ENCODE measurements at places on chromosomes 12 and 14.

GRCh38 chr12:77368379-77368778 is 303.0 kb upstream of the E2F7 start:
- no peak for DNase-seq

GRCh38 chr12:75568393-75568792 is 57.0 kb upstream of the KRR1 start:
- no peak for DNase-seq

GRCh38 chr12:40313928-40314327 is 89.1 kb downstream of the LRRK2 start:
- no peak for DNase-seq

DNA sequence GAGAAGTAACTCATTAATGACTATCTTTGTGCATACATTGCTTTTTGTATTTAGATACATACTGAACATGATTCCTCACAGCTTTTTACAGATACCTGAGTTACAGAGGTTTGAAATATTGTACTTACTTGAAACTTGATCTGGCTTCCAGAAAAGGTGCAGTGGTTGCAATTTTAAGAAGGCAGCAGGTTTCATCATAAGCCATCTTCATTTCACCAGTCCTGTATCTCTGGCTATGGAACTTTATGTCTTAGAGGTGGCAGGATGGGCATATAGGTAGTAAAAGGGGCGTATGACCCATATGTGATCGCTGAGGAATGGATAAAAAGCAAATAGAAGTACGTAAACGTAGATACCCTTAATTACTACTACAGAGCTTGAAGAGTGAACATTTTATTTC is 13.7 kb downstream of the ZBTB1 start:
- no peak for DNase-seq

DNA sequence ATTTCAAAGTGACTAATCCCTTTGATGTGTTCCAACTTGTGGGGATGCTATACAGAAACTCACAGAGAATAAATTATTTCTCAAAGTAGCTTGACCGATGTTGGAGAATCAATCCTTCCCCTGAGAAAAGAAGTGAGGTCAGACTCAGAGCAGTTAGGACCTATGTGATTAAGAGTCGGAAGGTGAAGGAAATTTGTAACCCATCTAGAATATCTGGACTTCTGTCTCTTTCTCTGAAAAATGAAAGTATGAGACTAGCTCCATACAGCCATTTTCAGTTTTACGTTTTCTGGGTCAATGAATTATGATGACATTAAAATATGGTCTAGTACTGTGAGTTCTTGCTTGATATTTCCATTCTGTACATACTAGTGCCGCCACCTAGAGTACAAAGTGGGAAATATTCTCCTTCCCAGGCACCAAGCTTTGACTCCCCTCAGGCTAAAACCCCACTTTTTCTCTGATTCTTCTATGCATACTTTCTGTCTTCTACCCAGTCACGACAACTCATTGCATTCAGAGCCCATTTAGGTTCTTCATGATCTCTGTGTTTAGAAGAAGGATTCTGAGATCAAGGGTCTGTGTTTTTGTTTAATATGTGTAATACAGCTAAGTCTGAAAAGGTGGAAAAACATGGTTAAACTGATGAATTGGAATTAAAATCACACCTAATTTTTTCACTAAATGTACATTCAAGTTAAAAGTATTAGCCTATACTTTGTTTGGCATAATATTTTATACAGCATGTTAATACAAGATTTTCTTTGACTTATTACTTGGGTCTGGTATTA is 6.9 kb upstream of the NTS start:
- DNase-seq, result no peak

DNA sequence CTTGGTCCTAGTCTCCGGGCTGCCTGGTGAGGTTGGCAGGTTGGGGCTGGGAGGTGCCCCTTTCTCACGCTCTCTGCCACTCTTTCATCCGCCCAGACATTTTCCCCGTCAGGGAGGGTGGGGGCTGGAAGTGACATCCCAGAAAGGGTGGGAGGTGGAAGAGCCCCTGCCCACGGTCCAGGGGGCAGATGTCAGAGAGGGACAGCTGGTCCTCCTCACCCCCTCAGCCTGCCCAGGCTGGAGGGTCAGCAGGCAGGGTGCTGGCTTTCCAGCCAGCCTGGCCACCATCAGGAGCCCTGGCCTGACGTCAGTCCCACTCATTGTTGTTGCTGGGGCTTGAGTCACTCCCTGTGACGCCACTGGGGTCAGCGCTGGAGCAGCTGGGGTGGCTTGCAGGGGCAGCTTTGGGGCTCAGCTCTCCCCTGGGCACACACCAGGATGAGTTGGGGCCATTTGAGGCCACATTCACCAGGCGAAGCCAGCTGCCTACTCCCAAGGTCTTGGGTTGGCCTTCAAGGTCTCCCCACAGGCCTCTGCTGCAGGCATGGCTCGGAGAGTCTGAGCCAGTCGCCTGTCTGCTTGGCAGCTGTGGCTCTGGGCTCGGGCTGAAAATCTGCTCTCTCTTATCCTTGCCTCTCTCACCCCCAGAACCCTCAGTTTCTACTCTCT is 5.7 kb upstream of the ATG101 start:
- DNase-seq, result no peak

- no peak for DNase-seq
These were observed 7.6 kb upstream of the HEBP1 start for GRCh38 chr12:13007496-13008233.

DNA sequence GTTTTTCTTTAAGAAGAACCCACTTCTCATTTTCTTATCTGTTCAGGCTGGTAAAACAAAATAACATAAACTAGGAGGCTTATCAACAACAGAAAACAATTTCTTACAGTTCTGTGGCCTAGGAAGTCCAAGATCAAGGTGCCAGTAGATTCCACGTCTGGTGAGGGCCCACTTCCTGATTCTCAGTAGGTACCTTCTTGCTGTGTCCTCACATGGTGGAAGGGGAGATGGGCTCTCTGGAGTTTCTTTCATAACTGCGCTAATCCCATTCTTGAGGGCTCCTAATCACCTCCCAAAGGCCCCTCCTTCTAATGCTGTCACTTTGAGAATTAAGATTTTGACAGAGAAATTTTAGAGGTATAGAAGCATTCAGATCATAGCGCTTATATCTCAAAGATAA is 33.4 kb downstream of the TXNRD1 start:
- DNase-seq, result no peak

GRCh38 chr14:62655166-62655565 is 390.1 kb downstream of the KCNH5 start:
- no peak for DNase-seq

- no peak for DNase-seq
These were observed 11.0 kb downstream of the ARHGDIB start for GRCh38 chr12:14950421-14950820.

GRCh38 chr12:41485203-41485602 is 297.1 kb downstream of the PDZRN4 start:
- DNase-seq, result no peak

GRCh38 chr12:89948271-89949175 is 239.9 kb upstream of the ATP2B1 start:
- no peak for DNase-seq

GRCh38 chr14:78455896-78456435 is 285.8 kb downstream of the NRXN3 start:
- no peak for DNase-seq

GRCh38 chr12:118346895-118347294 is 25.8 kb downstream of the TAOK3 start:
- no peak for DNase-seq

GRCh38 chr12:9064201-9064814 is 51.4 kb downstream of the A2M start:
- peak; percentile 47 for DNase-seq

DNA sequence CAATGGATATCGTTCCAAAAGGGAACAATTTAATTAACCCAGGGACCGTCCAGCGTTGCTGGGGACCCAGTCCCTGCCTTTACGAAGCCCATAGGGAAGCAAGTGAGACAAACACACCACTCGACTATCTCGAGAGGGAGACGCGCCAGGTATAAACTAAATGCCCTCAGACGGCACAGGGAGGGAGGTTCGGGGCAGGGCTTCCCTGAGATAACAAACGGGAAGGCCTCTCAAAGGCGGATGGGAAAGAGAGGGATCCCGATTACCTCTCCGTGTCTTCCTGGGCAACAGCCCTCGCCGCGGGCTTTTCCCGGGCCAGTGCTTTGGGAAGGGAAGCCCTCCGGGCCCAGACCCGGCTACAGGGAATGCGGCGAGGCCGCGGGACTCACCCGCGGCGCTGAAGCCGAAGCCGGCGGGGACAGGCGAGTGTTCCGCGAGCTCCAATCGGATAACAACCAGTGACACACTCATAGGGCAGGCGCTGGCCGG is 390 bp downstream of the BRAP start:
- no peak for DNase-seq

DNA sequence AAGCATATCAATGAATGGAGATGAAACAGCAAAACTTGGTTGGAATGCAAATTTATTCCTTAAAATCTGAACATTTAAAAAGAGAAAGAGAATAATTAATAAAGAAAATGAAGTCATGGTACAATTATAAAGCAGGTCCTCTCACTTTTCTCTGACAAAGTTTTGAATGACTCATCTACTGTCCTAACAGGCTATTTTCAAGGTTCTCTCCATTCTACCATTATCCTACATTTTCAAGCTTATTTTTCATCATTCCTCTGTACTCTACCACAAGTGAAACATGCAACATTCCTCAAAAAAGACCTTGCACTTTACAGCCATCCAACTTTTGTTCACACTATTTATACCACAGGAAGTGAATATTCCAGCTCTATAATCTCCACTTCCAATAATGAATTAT is 36.9 kb upstream of the AP4S1 start:
- DNase-seq, result no peak

DNA sequence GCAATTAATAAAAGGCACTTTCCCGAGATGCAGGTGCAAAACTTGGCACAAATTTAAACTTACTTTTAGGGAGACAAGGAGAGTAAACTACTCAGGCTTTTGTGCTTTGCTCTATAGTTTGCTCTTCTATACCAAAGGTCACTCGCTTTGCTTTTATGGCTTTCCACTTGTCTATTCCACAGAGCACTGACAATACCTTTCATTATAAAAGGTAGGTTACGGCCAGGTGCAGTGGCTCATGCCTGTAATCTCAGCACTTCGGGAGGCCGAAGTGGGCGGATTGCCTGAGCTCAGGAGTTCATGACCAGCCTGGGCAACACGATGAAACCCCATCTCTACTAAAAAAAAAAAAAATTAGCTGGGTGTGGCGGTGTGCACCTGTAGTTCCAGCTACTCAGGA is 32.9 kb downstream of the ALKBH1 start:
- DNase-seq, result no peak

GRCh38 chr12:84756961-84757360 is 155.6 kb downstream of the SLC6A15 start:
- no peak for DNase-seq
